Ovary (tissue), 10 donors: ENCODE measurements at places on chromosomes 7 and 10. TPM values are rescaled to one million over a fixed set of nuclear protein-coding genes. Genes with fewer than 3 reads are reported as not detected.

The STEAP4 gene
- 10.4 TPM for total RNA-seq

The HDAC9 gene
- 6.0 TPM for total RNA-seq

The NPM3 gene
- 64.8 TPM for total RNA-seq

The CYP17A1 gene
- 0.80 TPM for total RNA-seq

The NET1 gene
- 49.9 TPM for total RNA-seq

The RAMP3 gene
- total RNA-seq, result 8.0 TPM

The GLRX3 gene
- total RNA-seq, result 46.5 TPM

GRCh38 chr10:4022473-4022872, 237.5 kb upstream of the KLF6 start:
- no peak overlapping the region for H3K4me3 ChIP-seq
- no peaks in the 10 kb centered on the region for H3K4me1 ChIP-seq
- no peak for DNase-seq
- no peaks in the 10 kb centered on the region for H3K27me3 ChIP-seq
- no peak overlapping the region for H3K27ac ChIP-seq
- H3K36me3 ChIP-seq, result no peaks in the 10 kb centered on the region

DNA sequence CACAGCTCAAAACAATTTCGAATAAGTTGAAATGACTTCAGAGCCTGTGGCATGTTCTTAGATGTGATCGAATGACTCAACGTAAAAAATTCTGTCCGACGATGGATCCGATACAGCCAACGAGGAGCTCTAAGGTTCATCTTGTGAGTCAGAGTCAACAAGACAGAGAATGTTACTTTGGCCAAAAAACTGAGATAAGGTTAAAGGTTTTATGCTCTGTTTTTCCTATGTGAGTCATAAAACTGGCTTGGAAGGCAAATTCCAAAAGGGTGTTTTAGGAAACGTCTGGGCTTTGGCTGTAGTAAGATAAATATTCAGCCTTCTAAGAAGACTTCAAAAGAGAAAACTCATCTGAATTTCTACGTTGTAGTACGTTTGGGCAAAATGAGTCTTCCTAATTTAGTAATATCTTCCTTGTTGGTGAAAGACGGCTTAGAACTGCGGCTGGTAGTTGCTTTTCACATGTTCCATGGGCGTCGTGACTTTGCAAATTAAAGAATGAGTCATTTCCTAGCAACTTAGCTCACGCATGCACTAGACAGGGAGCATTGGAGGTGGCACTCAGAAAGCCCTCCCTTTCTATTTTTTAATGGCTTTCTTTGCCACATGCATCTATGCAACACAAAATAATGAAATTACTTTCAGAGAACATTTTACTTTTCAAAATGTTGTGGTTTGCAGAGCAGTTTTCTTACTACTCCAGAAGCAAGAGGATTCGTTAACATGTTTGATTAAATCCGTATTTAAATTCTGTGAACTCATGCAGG, 28.2 kb downstream of the PFKP start:
- H3K36me3 ChIP-seq, result no peaks in the 10 kb centered on the region
- no peak overlapping the region for H3K4me3 ChIP-seq
- H3K27me3 ChIP-seq, result no peaks in the 10 kb centered on the region
- peak overlapping the region; percentile 54 for H3K27ac ChIP-seq

DNA sequence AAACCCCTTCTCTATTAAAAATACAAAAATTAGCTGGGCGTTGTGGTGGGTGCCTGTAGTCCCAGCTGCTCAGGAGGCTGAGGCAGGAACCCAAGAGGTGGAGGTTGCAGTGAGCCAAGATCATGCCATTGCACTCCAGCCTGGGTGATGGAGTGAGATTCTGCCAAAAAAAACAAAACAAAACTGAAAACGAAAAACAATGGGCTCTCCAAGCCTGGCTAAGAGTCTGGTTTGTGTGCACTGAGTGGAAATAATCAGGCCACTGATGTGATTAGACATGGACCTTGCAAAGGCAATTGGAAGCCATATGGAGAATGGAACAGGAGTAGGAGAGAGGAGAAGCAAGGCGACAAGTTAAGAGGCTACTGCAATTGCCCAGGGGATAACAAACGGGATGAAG, 60.1 kb upstream of the GSDME start:
- no peaks in the 10 kb centered on the region for H3K27me3 ChIP-seq
- H3K4me3 ChIP-seq, result no peak overlapping the region
- H3K27ac ChIP-seq, result no peak overlapping the region
- H3K4me1 ChIP-seq, result peaks cover 2% of the 10 kb centered on the region
- DNase-seq, result no peak
- no peaks in the 10 kb centered on the region for H3K36me3 ChIP-seq

GRCh38 chr10:130014263-130015074, 50.4 kb upstream of the EBF3 start:
- H3K36me3 ChIP-seq, result no peaks in the 10 kb centered on the region
- H3K27ac ChIP-seq, result no peak overlapping the region
- no peaks in the 10 kb centered on the region for H3K4me1 ChIP-seq

DNA sequence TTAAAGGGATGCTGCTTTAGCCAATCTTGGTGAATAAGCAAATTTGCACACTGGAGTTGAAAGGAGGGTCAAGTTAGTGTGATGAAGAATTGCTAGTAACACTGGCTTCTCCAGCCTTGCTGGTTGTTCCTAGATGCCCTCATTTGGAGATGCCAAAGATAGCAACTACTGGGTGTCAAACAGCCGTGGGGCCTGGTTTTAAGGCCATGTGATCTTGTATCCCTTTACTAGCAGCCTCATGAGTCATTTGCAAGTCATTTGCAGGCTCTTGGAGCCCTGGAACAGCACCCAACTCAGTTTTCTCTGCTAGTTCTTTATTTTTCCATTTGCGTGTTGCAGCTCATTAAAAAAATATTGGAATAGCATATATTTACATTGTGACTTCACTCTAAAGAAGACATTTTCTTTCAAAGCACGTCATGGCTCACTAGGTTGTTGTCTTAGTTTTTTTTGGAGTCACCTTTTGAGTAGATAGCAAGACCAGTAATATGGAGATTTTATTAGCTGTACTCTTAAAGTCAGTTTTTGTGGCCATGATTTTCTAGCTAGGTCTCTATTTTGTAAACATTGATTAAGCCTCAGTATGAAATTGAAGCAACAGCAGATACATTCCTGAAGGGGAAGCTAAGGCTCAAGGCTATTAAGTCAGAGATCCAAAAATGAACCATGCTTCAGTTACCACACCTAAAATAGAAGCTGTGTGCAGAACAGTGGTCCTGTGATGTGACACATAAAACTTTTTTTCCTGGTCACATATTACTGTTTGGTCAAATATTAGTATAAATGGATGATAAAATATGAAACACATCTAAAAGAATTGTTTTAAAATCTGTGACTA, 1.3 kb downstream of the LSMEM1 start:
- DNase-seq, result no peak
- H3K36me3 ChIP-seq, result no peaks in the 10 kb centered on the region
- H3K27ac ChIP-seq, result no peak overlapping the region
- peaks cover 3% of the 10 kb centered on the region for H3K4me1 ChIP-seq
- H3K4me3 ChIP-seq, result no peak overlapping the region
- no peaks in the 10 kb centered on the region for H3K27me3 ChIP-seq

- H3K4me3 ChIP-seq, result no peak overlapping the region
- H3K27ac ChIP-seq, result no peak overlapping the region
- no peaks in the 10 kb centered on the region for H3K36me3 ChIP-seq
- H3K4me1 ChIP-seq, result no peaks in the 10 kb centered on the region
- no peaks in the 10 kb centered on the region for H3K27me3 ChIP-seq
- no peak for DNase-seq
Observed at GRCh38 chr10:59234816-59235429, 58.5 kb downstream of the PHYHIPL start.

DNA sequence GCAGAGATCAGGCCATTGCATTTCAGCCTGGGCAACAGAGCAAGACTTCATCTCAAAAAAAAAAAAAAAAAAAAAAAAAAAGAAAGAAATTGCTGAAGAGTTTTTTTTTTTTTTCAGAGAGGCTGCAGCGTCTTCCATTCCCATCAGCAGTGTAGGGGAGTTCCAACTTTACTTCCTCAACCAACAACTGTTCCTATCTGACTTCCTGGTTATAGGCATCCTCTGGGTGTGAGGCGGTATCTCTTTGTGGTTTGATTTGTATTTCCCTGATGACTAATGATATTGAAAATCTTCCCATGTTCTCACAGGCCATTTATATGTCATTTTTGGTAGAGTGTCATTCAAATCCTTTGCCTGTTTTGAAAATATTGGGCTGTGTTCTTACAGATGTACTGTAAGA, 40.2 kb downstream of the PRTFDC1 start:
- H3K36me3 ChIP-seq, result no peaks in the 10 kb centered on the region
- H3K27ac ChIP-seq, result no peak overlapping the region
- no peak for DNase-seq
- H3K27me3 ChIP-seq, result no peaks in the 10 kb centered on the region

GRCh38 chr7:129903935-129904334, 48.8 kb downstream of the UBE2H start:
- H3K27ac ChIP-seq, result no peak overlapping the region
- no peaks in the 10 kb centered on the region for H3K27me3 ChIP-seq
- no peaks in the 10 kb centered on the region for H3K36me3 ChIP-seq
- peaks cover 8% of the 10 kb centered on the region for H3K4me1 ChIP-seq
- no peak for DNase-seq
- H3K4me3 ChIP-seq, result no peak overlapping the region

DNA sequence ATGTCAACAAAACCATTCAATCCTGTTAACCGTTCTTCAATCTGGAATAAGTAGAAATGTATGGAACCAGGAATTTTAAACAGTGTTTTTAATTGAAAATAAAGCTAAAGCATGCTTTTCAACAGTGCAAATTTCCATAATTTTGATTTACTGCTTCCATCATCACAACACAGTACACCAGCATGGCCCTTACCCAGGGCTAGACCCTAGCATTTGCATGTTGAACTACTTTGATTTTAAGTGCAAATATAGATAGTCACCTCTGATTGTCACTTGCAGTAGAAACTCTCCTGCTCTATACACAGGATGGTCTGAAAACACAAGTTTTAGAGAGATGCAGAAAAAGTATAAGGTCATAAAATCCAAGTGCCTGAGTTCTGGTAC, 12.1 kb downstream of the SKIDA1 start:
- H3K4me1 ChIP-seq, result peaks cover 6% of the 10 kb centered on the region
- no peaks in the 10 kb centered on the region for H3K27me3 ChIP-seq
- H3K4me3 ChIP-seq, result no peak overlapping the region
- H3K27ac ChIP-seq, result no peak overlapping the region
- H3K36me3 ChIP-seq, result no peaks in the 10 kb centered on the region

GRCh38 chr7:81111781-81112540, 193.1 kb upstream of the SEMA3C start:
- H3K36me3 ChIP-seq, result no peaks in the 10 kb centered on the region
- no peaks in the 10 kb centered on the region for H3K4me1 ChIP-seq
- no peak for DNase-seq

- no peaks in the 10 kb centered on the region for H3K4me1 ChIP-seq
- no peak overlapping the region for H3K27ac ChIP-seq
- H3K27me3 ChIP-seq, result no peaks in the 10 kb centered on the region
- no peaks in the 10 kb centered on the region for H3K36me3 ChIP-seq
Observed at GRCh38 chr7:43851805-43852204, 17.5 kb downstream of the MRPS24 start.

DNA sequence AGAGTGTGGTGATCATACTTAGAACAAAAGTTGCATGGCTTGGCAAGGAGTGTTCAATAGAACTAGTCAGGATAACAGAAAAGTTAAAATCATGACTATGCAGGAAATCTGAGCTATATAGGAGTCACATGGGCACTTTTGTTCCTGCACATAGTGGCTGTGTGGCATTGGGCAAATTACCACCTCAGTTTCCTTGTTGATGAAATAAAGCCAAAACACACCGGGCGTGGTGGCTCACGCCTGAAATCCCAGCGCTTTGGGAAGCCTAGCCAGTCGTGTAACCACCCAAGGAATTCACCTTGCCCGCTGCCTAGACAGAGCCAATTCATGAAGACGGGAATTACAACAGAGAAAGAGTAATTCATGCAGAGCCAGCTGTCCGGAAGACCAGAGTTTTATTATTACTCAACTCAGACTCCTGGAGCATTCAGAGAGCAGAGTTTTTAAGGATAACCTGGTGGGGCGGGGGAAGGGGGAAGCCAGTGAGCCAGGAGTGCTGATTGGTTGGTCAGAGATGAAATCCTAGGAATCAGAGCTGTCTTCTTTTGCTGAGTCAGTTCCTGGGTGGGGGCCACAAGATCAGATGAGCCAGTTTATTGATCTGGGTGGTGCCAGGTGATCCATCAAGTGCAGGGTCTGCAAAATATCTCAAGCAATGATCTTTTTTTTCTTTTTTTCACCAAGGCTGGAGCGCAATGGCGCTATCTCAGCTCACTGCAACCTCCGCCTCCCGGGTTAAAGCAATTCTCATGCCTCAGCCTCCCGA, 6.4 kb upstream of the MKRN1 start:
- no peak overlapping the region for H3K27ac ChIP-seq
- no peaks in the 10 kb centered on the region for H3K4me1 ChIP-seq
- no peak overlapping the region for H3K4me3 ChIP-seq
- DNase-seq, result no peak
- H3K27me3 ChIP-seq, result no peaks in the 10 kb centered on the region

- H3K36me3 ChIP-seq, result no peaks in the 10 kb centered on the region
- H3K4me3 ChIP-seq, result no peak overlapping the region
- no peaks in the 10 kb centered on the region for H3K27me3 ChIP-seq
- H3K27ac ChIP-seq, result no peak overlapping the region
Observed at GRCh38 chr7:120460949-120461348, 188.0 kb downstream of the KCND2 start.

DNA sequence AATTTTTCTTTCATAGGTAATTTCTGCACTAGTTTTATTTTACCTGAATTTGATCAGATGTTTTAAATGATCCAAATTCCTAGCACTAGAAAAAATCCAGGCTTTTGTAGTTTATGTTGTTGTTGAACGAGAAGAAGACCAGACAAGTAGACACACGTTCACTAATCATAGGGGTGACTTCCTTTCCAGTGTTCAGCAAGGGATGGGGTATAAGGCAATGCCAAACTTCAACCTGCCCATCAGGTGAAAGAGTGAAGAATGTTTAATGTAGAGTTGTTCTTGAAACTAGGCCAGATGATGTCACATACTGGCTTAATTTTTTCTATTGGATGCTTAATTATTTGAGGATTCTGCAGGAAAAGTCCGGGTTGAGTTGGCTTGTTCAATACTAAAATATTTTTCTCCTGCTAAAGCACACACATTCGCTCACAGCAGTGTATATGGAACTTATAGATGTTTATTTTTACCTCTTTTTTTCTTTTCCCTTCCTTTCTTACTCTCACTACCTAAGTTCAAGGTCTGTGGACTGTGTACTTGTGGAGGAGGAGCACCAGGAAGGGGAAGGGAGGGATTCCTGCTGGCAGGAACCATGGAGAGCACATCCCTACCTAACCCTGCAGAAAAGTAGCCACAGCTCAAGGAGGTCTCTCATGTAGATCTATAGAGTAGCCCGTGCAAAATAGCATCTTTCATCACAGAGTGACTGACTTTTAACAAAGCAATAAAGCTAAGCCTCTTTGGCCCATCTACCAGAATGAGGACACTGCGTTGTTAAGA, 23.1 kb upstream of the AKR1E2 start:
- DNase-seq, result no peak
- H3K4me1 ChIP-seq, result no peaks in the 10 kb centered on the region
- H3K27me3 ChIP-seq, result no peaks in the 10 kb centered on the region
- no peak overlapping the region for H3K4me3 ChIP-seq
- no peaks in the 10 kb centered on the region for H3K36me3 ChIP-seq

- DNase-seq, result no peak
- no peak overlapping the region for H3K27ac ChIP-seq
- H3K4me1 ChIP-seq, result no peaks in the 10 kb centered on the region
- H3K36me3 ChIP-seq, result no peaks in the 10 kb centered on the region
- no peaks in the 10 kb centered on the region for H3K27me3 ChIP-seq
- no peak overlapping the region for H3K4me3 ChIP-seq
Observed at GRCh38 chr10:131626274-131626673, 274.5 kb upstream of the PPP2R2D start.
